HTR-8/SVneo (cell line): ENCODE measurements at places on chromosomes 6 and 20.

DNA sequence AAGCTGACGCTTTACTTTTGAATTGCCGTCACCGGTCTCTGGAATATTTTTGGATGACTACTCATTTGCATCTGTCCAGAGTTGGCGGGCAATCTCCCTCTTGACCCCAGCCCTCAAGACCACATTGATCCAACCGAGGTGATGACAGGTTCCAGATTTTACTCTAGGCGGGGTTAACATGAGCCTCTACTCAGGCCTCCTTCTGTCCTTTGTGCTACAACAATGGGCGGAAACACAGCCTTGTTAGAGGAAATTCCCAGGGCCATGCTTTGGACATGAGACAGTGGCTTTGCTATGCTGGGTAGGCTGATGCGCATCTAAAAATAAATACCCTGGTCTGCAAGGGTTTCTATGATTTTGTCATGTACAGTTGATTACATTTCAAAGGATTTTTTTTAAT is 27.0 kb upstream of the ADGRF5 start:
- DNase-seq = no peak

DNA sequence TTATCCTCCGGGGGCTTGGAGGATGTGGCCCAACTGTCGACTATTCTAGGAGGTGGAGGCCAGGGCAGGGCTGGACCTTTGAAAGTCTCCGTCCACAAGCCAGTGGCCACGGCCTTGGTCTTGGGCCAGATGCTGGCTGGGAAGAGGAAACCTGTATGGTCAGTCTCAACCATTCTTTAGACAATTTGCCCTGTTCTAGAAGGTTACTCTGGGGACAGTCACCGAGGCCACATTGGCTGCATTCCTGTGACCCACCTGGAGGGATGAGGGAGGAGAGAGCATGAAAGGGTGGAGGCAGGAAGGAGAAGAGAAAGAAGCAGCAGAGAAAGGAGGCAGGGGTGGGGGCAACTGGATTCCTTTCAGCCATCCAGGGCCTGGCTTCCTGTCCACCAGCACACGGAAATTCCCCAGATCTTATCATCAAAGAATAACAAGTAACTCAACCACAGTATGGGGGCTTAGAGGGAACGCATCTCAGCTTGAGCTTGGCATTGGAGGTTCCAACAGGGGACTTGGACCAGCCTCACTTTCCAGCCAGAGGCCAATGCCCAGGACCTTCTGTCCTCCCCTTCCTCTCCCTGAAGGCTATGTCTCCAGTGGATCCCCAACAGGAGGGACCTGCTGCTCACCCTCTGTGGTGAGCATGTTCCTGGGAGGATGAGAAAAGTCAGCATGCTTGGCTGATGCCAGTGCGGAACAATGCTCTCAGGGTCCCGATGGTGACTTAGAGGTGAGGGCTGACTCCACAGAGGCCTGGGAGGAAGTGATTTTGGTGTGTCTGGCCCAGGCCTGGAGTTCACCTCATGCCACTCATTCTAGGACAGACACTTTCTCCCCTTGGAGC is 30.4 kb downstream of the TGM2 start:
- peak; percentile 88 for DNase-seq

DNA sequence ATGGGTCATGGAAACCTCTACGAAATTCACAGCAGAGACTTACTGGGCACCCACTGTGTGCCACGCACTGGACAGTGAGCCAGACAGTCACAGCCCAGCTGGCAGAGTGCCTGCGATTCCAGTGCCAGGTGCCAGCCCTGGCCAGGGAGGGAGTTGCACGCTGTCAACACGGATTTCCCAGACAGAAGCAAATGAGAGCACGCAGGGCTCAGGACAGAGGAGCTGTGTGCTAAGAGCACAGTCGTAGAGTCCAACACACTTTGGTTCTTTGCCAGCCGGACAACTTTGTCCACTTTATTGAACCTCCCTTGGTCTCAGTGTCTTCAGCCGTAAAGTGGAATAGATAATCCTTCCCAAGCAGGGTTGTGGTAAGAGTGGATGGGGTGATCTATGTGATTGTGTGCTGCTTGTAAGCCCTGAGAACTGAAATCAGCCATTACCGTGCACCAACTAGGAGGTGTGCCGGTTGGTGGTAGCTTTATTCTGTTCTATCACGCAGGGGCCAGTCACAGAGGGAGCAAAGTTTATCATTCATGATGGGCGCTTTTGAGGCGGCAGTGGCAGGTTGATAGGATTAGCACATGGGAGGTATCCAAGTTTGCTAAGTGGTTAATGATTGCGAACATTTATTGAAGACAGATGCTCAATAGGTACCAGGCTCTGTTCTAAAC is 40.6 kb downstream of the SIRPA start:
- no peak for DNase-seq

GRCh38 chr6:163417595-163417994 is 3.1 kb downstream of the QKI start:
- DNase-seq = no peak

GRCh38 chr6:170532867-170533488 is 20.1 kb downstream of the PSMB1 start:
- DNase-seq = no peak

- DNase-seq = no peak
Observed at GRCh38 chr20:23234311-23235078, 116.1 kb upstream of the NXT1 start.

- DNase-seq = no peak
Observed at GRCh38 chr6:50831186-50831585, 12.5 kb downstream of the TFAP2B start.

DNA sequence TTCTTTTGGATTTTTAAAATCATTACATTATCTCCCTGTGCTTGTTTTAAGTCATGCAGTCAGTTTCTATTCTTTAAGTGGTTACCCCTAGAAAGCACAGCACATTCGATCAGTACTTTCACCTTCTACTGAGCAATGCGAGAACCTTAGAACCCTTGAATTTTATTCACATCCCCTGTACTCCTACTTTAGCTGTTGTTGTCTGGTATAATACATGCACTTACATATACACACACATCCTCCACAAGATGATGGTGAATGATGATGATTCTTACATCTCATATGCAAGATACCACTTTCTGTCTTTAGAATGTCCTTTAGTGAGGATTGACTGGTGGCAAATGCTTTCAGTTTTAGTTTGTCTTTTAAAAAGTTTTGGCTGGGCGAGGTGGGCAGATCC is 5.7 kb downstream of the CDC40 start:
- DNase-seq = no peak

- no peak for DNase-seq
Observed at GRCh38 chr6:12458558-12458957, 168.4 kb downstream of the EDN1 start.
